ENCODE measurements at places on chromosomes 5 and 9.
A peak's percentile ranks its signal among the peaks of the same experiment; 100 is the strongest.

DNA sequence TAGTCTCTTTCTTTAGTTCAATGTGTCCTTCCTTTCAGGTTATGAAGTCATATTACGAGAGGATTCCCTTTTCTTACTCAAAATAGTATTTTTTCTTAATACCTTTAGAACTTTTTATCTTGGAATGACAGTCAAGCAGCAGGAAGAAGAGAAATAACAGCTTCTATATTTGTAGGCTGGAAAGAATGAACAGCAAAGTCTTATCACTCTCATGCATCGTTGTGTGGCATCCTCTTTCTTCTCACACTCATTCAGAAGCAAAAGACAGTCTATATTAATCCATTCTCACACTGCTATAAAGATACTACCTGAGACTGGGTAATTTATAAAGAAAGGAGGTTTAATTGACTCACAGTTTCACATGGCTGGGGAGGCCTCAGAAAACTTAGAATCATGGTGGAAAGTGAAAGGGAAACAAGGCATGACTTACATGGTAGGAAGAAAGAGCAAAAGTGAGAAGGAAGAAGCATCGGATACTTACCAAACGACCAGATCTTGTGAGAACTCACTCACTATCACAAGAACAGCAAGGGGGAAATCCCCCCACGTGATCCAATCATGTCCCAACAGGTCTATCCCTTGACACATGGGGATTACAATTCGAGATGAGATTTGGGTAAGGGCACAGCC lies 1646.1 kb upstream of the CDH6 start:
- DNase-seq, result no peak

DNA sequence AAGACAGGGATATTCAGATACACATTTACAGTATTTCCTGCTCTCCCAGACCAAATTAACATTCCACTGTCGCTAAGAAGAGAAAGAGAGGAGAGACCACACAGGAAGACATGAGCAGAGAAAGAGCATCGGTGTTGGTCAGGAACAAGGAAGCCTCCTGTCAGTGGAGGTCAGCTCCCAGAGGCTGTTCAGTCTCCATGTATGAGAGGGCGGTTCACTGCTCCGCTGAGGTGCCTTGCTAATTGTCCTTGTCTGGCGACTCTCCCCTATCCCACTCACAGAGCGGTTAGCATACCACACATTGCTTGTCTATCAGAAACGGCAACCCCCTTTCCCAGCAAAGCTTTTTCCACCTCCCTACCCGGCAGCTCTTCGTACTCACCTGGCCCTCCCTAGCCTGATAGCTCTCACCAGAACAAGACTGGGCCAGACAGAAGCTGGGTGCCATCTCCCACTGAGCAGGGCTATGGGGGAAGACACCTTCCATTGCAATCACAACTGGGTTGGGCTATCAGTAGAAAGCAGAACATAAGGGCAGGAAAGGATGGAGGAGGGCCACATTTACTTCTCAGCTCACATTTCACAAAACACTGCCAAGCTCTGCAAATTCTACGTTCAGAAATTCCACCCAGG lies 58.6 kb upstream of the LMNB1 start:
- no peak for DNase-seq

DNA sequence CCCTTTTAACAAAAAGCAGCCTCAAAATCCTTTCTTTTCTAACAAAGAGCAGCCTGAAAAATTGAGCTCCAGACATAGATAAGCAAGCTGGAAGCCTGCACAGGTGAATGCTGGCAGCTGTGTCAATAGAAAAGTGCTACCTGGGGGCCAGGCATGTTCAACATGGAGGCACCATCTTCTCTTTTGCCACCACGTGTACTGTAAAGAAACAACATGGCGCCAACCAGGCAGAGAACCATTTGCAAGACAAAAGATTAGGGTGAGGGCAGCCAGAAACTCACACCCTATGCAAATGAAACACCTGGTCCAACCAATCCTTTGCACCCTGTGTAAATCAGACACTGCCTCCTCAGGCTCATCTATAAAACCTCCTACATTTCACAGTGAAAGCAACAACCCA lies 96.0 kb downstream of the ACTL7B start:
- DNase-seq, result no peak

DNA sequence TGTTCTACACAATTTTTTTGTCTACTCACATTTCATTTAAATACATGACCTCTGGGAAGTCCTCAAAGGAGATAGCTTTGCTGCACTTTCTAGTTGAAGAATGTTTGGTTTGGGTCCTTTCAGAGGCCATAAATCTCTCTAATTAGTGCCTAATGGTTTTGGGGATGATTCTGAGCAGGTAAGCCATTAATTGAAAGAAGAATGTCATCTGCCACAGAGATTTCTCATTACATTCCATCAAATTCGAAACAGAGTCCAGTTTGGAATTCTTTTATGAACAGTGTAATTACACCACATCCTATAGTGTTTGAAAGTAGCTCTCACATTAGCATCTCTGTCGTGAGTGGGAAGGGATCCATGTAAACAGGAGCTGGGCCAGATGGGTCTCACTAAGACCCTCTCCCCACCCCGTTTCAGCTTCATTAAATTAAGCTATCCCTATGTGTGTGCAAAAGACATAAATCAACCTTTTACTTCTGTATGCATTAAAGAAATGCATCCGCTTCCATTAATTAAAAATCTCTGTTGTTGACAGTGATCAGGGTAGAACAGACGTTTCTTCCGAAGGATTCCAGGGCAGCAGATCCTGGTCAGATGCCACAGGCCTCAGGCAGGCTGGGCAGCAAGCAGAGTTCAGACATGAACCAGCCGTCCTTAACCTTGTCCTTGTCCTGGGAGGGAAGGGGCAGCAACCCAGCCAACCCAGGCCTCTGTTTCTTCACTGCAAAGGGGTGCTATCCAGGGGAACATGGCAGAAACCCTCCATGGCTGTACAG lies 99.8 kb upstream of the MAP1B start:
- no peak for DNase-seq

- DNase-seq, result no peak
Measured at GRCh38 chr5:138706655-138707480, 46.4 kb upstream of the CTNNA1 start.

DNA sequence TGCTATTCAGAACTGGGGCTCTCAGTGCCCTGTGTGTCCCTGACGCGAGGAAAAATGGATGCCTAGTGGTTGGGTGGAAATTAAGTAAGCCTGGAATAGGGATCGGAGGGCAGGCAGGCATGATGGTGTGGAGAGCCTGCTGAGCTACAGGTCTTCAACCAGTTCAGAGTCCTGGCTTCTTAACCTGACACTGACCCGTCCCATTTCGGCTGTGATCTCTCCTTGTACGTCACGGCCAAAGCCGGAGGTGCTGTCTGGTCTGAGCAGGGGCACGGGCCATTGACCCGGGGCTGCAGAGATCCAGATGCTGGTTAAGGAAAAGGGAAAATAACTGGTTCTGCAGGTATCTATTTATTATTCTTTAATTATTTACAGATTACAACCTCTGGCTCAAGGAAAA lies 27.9 kb downstream of the RHOBTB3 start:
- DNase-seq, result no peak

DNA sequence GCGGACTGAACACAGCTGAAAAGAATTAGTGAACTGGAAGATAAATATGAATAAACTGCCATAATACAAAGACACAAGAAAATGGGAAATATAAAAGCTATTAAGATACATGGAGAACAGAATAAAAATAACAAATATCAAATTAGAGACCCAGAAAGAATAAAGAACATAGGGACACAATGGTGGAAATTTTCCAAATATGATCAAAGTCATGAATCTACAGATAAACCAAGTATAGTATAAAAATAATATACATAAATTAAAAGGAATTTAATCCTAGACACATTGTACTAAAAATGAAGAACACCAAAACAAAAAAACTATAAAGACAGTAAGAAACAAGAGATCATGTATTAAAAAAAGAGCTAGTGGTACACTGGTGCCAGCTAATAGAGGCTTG lies 194.9 kb downstream of the MLLT3 start:
- no peak for DNase-seq

GRCh38 chr5:137666461-137666850 lies 69.4 kb downstream of the KLHL3 start:
- no peak for DNase-seq

- DNase-seq, result peak; percentile 47
Measured at GRCh38 chr5:59506285-59506877, 387.1 kb downstream of the PDE4D start.

GRCh38 chr9:81599837-81600236 lies 89.5 kb downstream of the TLE1 start:
- no peak for DNase-seq

- no peak for DNase-seq
Measured at GRCh38 chr5:111733571-111733970, 23.4 kb downstream of the NREP start.

DNA sequence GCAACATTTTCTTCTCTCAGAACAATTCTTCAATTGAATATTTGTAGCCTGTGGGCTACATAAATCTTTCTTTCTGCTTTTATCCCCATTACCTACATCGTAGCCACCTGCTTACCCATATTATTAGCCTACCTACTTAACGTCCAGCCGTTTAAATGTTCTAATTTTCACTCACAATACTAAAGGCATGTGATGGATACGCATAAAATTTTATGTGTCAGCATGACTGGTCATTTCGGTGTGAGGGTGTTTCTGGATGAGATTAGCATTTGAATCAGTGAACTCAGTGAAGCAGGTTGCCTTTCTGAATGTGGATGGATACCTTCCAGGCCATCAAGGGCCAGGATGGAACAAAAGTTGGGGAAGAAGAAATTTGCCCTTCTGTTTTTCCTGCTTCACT lies 1722.5 kb upstream of the ACO1 start:
- DNase-seq, result no peak

GRCh38 chr9:134169724-134170401 lies 5.5 kb upstream of the RNU6ATAC start:
- no peak for DNase-seq

GRCh38 chr5:36703245-36703860 lies 96.9 kb downstream of the SLC1A3 start:
- DNase-seq, result no peak

DNA sequence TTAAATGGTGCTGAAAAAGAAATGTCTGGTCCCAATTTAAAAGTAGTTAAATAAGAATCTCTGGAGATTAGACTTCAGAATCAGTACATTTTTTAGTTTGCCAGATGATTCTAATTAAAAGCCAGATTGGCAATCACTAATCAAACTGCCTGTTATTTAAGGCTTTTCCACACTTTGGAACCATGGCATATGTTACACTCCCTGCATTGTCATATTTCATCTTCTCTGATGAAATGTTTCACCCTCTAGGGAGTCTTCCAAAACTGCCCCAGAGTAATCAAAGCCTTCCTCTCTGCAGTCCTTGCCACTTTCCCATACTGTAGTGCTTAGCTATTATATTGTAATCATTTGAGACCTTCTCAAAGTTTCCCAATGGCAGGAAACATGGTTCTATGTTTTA lies 17.5 kb upstream of the OR13C9 start:
- no peak for DNase-seq

Measured in NCI-H1417 treated with DMSO at 0.1 percent for 48 hours (cell line).